ENCODE measurements at places on chromosomes 3 and 15. TPM values are rescaled to one million over a fixed set of nuclear protein-coding genes. Genes with fewer than 3 reads are reported as not detected.

Gene TMEM62
- total RNA-seq = 27.4 TPM

Gene NFKBIZ
- total RNA-seq = 13.3 TPM

Gene PLSCR2
- total RNA-seq = not detected

Gene SERINC4
- total RNA-seq = 0.13 TPM

Gene ZNF385D
- 0.13 TPM for total RNA-seq

Gene CACNA2D2
- 0.56 TPM for total RNA-seq

Gene IGF2BP2
- 157 TPM for total RNA-seq

Gene SNTN
- total RNA-seq = not detected

Gene ADCY5
- 1.7 TPM for total RNA-seq

Gene IGSF11
- total RNA-seq = not detected

Gene CADM2
- total RNA-seq = not detected

Gene GHSR
- total RNA-seq = not detected

- no peak for DNase-seq
These were observed 543.6 kb downstream of the AGBL1 start for GRCh38 chr15:86623236-86623635.

GRCh38 chr3:56347219-56347871 is 120.9 kb downstream of the ERC2 start:
- DNase-seq = peak; percentile 52

DNA sequence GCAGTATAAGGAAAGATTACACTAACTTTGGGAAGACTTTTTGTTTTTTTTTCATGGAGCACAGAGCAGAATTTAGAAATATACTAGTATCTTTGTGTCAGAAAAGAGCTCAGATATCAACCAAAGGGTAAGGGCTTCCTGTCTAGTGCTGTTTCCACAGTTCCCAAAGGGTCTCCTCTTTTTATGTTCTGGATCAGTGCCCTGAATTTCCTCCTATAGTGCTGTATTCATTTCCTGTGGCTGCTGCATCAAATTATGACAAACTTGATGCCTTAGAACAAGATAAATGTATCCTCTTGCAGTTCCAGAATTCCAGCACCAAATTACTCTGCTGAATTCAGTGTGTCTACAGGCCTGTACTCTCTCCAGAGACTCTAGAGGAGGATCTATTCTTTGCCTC is 219.8 kb upstream of the THRB start:
- peak; percentile 45 for DNase-seq

DNA sequence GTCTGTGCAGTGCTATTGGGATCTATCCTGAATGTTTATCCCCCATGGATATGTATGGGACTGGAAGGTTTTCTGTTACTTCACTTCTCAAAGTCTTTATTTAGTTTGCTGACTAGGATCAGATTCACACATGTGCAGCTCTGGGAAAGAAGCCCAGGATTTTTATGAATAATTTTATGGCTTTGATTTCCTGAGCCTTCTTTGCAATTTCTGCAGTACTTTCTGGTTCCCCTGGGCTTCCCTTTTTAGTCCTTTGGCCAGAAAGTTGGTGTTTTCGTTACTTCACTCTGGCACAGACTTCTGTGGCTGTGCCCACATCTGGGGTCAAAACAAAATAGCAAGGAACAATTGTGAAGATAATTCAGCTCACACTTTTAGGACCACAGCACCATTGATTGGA is 721.0 kb downstream of the OTOL1 start:
- DNase-seq = no peak

DNA sequence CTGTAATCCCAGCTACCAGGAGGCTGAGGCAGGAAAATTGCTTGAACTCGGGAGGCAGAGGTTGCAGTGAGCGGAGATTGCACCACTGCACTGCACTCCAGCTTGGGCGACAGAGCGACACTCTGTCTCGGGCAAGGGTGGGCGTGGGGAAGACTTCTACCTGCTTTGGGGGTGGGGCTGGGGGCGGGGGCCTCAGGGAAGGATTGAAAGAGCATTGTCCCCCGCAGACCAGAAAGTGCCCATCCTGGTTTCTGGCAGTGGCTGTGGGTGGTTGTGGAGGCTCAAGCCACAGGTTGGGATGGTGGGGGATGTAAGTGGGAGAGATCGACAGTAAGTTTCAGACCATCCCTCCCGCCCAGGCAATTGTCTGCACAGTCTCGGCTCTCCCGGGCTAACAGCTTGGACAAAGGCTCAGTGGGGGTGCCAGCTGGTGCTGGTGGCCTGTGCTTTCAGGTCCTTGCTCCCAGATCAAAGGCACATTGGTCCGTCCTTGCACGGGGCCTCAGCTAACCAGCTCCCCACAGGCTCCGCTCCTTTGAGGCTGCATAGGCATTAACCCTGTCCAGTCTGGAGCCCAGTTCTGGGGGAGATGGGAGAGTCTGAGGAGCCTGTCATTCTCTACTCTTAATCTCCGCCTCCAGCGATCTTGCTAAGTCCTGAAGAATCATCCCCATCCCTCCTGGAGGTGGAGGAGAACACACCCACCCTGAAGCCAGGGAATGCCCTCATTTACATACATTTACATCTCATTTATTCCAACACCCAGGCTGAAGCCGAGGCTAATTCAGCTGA is 8.6 kb downstream of the SCN5A start:
- DNase-seq = no peak

DNA sequence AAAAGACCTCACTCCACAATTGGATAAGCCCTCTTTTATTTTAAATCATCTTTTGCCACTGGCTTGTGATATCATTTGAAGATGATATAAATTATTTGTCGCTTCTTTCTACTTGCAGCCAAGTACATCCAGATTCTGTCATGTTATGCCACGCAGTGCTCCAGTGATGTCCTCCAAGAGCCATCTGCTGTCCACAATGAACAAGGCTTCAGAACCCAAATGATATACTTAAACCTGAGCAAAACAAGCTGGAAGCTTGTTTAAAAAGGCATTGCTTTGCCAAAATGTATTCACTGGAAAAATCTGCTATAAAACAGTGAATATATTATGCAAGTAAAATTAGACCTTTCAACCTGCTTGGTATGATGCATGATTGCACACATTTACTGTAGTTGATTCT is 58.8 kb upstream of the ARL6 start:
- DNase-seq = no peak

- no peak for DNase-seq
These were observed 49.0 kb downstream of the DZIP1L start for GRCh38 chr3:138066383-138066782.

- peak; percentile 56 for DNase-seq
These were observed 28.3 kb downstream of the IL12A start for GRCh38 chr3:160016972-160017371.

DNA sequence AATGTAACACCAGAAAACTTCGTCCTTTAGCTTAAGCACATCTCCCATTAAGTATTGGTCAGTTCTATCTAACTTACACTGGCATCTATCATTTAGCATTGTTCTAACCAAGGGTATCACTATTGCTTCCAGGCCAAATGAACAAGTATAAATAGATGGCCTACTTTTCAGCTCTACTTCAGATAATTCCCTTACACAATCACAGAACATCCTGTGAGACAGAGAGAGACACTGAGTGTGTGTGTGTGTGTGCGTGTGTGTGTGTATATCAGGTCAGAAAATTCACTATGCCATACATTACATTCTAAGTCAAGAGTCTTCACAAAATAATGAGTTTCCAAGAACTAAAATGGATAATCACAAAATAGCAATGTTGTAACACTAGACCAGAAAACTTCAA is 39.1 kb downstream of the SCAPER start:
- DNase-seq = no peak

DNA sequence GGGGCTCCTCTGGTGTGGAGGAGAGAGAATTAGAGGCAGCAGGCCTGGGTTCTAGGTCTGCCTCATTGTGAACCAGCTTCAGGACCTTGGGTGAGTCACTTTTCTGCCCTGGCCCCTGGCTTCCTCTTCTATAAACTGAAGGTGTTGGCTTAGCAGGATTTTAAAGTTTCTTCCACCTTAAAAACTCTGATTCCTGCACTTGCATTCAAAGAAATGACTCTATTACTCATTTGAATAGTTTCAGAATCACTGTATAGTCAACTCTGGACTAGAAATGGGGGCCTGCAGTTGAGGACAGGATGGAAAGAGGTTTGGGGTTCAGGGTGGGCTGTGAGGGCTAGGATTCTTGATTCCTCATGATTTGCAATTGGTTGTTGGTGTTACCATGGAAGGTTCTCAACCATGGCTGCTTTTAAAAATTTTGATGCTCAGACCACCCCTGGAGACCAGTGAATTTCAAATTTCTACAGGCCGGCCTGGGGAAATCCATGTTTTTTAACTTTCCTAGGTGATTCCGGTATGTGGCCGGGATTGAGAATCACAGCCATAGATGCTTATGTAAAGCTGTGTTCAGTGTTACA is 19.9 kb downstream of the SMAD3 start:
- DNase-seq = no peak

GRCh38 chr15:97903971-97904572 is 56.4 kb upstream of the ARRDC4 start:
- DNase-seq = peak; percentile 53

- no peak for DNase-seq
These were observed 82.9 kb downstream of the EOMES start for GRCh38 chr3:27639271-27639670.

- DNase-seq = no peak
These were observed 43.9 kb downstream of the SRGAP3 start for GRCh38 chr3:9205345-9206143.

- no peak for DNase-seq
These were observed 118.1 kb upstream of the CHD2 start for GRCh38 chr15:92781925-92782453.

DNA sequence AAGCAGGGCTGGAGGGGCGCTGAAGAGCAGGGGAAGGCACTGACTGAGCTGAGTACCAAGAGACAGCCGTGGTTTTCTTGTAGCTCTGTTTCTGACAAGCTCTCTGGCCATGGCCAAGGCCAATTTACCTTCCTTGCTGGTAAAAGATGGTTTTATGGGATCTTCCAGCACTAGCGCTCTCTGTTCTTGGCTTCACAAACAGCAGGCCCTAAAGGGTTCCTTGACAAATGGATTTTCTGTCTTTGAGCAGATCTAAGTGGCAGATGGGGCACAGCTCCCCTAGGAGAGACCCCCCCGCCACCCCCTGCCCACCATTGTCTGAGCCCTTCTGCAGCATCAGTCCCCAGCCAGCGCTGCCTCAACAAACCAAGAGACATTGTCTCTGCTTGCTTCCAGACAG is 66.6 kb downstream of the GAP43 start:
- DNase-seq = no peak

- no peak for DNase-seq
These were observed 2.2 kb downstream of the PLSCR1 start for GRCh38 chr3:146542179-146542578.

DNA sequence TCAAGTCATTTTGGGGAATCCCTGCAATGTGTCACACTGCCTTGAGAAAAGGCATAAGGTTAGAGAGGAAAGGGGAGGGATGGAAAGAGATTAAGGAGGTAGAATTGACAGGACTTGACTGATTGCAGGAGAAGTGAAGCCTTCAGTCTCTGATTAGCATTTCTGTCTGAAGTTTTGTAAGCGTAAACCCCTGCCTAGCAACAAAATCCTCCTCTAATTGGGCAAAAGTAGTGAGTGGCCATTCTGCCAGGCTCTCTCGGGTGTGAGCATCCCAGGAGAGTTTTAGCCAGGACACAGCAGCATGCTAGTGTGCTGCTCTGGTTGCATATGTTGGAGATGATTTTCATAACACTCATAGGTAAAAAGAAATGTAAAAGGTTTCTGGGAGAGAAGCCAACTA is 117.0 kb upstream of the MRPL3 start:
- no peak for DNase-seq

- no peak for DNase-seq
These were observed 126.5 kb downstream of the DGKG start for GRCh38 chr3:186235554-186235953.

GRCh38 chr15:101844916-101845315 is 32.9 kb downstream of the OR4F15 start:
- DNase-seq = peak; percentile 8

DNA sequence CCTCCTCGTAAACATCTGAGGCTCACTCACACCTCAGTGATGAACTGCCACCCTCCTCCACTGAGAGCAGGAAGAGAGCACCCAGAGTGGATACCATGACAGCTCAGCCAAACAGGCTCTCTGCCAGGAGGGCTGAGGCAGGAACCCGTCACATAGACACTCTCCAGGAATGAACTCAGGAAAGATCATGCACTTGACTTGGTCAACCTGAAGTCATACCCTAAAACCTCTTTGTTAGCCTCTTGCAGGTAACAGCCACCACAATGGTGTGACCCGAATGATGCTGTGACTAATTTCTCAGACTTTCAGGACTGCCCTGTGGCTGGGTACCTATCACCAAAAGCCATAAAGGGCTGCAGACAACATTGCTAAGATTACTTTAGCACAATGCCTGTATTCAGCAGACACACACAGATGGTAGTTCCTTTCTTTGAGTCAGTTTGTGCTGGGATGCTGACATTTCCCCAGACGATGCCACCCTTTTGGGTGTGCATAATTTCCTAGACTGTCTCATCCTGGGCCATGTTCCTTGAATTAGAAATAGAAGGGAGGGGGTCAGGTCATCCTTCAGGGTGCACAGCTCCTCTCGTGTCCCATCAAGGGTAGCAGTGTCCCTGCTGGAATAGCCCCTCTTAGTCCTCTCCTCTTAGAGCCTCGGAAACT is 30.3 kb downstream of the CX3CR1 start:
- DNase-seq = peak; percentile 54

DNA sequence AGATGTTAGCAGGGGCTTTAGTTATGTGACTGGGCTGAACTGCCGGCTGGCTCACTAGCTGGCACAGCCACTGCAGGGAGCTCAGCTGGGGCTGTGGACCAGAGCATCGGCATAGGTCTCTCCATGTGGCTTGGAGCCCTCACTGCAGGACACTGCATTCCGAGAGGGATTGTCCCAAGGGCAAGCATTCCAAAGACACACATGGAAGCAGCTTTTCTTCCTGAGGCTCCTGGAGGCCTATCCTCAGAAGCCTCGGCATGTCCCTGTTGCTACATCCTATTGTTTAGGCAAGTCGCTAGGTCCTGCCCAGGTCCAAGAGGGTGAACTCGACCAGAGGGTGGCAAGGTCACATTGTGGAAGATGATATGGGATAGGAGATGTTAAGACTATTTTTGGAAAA is 209.8 kb downstream of the PLCL2 start:
- no peak for DNase-seq

DNA sequence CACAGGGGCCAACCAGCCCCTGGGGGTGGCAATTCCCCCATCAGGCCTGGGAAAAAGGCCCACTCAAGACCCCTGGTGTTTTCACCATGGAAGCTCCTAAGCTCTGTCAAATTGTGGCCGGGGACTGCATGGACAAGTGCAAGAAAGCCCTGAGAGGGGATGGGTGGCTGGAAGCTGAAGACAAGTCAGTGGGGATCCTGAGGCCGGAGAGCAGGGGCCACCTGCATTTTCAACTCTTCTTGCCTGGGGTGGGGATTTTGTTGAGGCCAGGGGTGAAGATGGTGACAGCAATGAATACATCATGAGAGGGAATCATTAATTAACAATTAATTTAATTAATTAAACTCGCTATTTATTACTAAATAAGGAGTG is 33.9 kb downstream of the FEM1B start:
- DNase-seq = no peak

- no peak for DNase-seq
These were observed 803.7 kb upstream of the ARRDC4 start for GRCh38 chr15:97156739-97157265.

DNA sequence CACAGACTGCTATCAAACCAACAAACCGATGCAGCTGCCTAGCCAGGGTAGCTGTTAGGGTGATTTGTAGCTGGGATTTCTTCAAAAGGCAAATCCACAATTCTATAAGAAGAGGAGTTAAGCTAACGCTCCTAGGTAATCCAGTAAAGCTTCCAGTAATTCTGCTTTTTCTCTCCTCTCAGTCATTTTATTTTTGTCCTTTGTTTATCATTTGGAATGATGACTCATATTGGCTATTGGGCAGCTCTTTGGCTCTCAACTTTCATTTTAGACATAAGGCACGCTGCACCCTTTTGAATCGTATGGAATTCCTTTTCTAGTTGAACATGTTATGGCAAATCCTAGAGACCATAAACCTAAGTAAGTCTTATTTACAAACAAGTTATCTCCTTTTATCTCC is 53.2 kb upstream of the PPARG start:
- DNase-seq = peak; percentile 27
